ENCODE measurements at places on chromosomes 1 and 21.

GRCh38 chr1:158248118-158248517 is 6.1 kb upstream of the CD1A start:
- no peak for DNase-seq

DNA sequence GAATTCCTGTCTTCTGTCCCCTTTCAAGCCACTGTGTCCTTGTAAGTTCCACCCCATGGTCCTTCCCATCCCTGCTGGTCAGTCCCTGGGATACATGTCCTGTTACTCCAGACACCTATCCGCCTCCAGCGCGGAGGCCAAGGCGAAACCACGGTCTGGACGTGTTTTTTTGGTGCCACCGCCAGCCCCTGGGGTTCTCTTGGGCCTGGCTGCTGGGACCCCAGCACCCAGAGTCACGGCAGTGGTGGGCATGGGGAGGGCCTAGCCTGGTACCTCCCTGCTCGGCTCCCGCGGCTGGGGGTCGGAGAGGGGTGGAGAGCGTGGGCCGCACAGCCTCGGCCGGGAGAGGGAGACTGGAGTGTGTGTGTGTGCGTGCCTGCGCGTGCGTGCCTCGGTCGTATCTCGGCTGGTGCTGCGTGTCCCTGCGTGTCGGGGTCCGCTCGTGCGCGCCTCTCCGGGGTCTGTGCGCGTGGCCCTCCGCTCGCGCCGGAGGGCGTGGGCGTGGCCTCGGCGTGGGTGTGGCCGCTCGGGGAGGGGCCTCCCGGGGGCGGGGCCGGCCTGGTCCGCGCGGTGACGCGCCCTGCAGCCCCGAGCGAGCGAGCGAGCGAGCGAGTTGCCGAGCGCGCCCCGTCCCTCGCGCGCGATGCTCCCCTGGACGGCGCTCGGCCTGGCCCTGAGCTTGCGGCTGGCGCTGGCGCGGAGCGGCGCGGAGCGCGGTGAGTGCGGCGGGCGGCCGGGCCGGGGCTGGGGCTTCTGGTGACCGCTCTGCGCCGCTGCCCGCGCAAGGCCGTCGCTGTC is at the start of gene VWA1:
VWA1 (plus strand) TSS at position 585 of the 798 bp plus-strand sequence; CDS start at position 644, 59 bp downstream.
- DNase-seq = no peak

DNA sequence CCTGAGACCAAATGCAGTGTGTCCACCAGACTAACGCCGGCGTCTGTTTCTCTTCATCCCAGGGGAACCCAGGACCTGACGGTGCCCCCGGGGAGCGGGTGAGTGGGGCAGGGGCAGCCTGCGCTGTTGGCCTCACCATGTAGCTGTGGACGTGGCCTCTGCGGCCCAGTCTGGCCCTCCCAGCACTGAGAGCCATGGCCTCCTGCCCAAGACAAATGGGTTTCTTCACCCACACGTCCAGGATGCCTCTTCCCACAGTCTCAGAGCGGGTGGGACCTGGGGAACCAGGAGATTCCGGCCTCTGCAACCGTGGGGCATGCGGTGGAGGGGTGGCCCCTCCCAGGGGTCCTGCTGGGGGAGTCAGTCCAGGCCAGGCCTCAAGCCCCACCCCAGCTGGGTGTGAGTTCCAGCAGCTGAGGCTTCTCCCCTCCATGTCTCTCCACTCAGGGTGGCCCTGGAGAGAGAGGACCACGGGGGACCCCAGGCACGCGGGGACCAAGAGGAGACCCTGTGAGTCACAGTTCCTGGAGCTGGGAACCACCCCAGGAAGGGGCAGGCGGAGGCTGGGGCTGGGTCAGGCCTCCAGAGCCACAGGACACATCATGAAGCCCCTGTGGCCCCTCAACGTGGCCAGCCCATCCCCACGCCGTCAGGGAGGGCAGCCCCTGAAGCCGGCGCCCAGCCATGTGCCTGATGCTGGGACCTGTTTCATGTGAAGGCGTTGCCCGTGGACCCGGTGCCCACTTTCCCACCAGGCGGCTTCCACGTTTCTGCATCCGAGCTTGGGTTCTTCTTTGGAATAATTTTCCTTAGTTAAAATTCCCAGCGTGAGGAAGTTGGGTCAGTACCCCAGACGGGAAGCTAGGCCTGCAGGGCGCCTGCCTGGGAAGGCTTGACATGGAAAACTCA is 11.0 kb downstream of the COL6A1 start:
- no peak for DNase-seq

- DNase-seq = no peak
These were observed 3.5 kb downstream of the KLHL12 start for GRCh38 chr1:202923533-202923932.

DNA sequence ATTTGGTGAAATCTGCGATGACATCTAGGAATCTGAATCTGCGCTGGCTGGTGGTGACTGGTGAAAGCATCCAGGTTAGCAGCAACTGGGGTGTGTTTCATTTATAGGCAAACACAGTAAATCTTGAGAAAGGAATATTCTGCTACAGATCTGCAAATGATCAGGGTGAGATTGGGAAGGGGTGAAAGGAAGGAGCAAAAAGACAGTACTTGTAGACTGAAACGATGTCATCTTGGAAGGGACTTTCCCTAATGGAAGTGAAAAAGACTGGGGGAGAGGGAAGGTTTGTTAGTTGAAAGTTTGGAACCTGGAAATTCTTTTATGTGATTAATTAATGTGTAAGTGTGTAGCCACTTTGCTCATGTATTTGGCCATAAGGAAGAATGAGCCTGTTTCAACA is 228.3 kb downstream of the FMN2 start:
- DNase-seq = no peak

GRCh38 chr1:159983681-159984080 is 29.6 kb upstream of the SLAMF9 start:
- no peak for DNase-seq

- no peak for DNase-seq
These were observed 346.9 kb upstream of the DAB1 start for GRCh38 chr1:57770772-57771171.

- DNase-seq = no peak
These were observed 50.5 kb upstream of the IL12RB2 start for GRCh38 chr1:67257173-67257535.

- DNase-seq = no peak
These were observed 8.0 kb downstream of the RCSD1 start for GRCh38 chr1:167638064-167638463.

All from Panc1 (cell line).